ENCODE measurements at places on chromosomes 2 and 18.

DNA sequence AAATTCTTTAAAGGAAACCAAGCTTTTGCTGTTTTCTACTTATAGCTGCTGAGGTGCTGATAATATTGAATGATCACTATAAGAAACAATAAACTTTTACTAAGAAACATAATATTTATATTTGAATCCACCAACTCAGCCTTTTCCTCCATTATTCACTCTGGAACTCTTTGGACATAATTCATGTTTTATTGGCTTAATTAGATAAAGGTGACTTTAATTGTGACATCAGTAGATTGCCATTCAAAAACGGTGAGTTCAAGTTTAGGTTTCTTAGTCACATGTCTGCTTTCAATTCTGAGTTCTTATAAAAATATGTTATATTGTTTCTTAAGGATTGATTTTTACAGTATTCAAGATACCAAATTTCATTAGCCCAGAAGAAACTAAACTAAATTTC lies 24.0 kb downstream of the CCDC85A start:
- no peak for DNase-seq

DNA sequence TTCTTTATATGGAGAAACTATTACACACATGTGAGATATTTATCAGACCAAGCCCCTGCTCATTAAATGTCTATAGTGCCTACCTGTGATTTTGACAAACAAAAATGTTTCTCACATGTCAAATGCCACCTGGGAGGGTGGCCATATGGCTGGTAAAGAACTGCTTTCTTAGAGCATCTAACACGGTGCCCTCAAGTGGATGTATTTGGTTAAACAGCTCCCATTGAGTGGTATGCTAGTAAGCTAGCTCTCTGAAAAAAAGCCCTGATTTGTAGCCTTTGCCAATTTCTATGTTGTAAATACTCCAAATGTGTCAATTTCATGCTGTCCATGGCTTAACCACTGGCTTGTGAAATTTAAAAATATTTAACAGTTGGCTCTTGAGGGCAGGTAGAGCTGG lies 94.6 kb downstream of the PMAIP1 start:
- no peak for DNase-seq

DNA sequence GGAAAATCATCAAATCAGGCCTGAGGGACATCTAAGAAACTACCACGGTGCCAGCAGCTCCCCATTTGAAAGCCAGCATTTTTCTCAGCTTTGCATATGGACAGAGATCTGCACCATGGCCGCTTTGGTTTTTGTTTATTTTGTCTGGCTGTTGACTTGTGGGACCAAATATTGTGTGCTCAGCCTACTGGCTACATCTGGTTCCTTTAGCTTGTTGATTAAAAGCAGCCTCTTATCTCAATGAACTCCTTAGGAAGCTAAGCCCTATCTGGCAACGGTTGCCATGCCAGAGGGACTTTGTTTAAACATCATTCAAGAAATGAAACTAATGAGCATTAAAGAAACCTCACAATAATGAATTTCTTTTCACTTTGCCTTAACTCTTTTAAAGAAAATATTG lies 32.4 kb upstream of the CCDC150 start:
- no peak for DNase-seq

GRCh38 chr2:191571163-191571769 lies 106.7 kb upstream of the NABP1 start:
- DNase-seq = no peak

GRCh38 chr2:155727187-155727895 lies 605.2 kb downstream of the NR4A2 start:
- no peak for DNase-seq

GRCh38 chr18:22399949-22400348 lies 17.8 kb downstream of the CTAGE1 start:
- no peak for DNase-seq

DNA sequence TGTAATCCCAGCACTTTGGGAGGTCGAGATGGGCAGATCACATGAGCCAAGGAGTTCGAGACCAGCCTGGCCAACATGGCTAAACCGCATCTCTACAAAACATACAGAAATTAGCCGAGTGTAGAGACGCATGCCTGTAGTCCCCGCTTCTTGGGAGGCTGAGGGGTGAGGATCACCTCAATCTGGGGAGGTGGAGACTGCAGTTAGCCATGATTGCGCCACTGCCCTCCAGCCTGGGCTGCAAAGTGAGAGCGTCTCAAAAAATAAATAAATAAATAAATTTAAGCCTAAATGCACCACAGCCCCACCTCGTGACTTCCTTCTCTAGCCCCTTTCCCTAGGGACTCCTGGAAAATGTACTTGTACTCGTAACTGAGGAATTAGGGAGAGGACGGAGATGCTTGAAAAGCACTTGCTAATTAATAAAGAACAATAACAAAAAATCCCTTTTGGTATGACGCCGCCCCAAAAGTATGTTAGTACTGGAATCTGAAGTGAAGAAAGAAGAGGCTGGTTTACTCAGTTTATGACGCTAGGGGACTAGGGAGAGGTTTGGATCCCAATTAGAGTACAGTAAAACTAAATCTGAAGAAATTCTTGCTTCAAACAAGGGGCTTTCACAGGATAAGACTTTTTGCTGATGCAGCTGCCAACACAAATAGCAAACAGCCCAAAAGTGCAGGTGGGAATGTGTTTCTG lies 887 bp upstream of the ZNF396 start:
- DNase-seq = no peak

Measured in stimulated activated CD8-positive, alpha-beta memory T cell treated with anti-CD3 and anti-CD28 coated beads, Interleukin-4, amount 100 ng/mL, for 48 hours (primary cell).